ENCODE measurements at places on chromosomes 6 and 20. TPM values are rescaled to one million over a fixed set of nuclear protein-coding genes. Genes with fewer than 3 reads are reported as not detected.
A peak's percentile ranks its signal among the peaks of the same experiment; 100 is the strongest.

Gene TP53TG5
- total RNA-seq = not detected

GRCh38 chr20:38859070-38859690 lies 53.7 kb downstream of the PPP1R16B start:
- no peaks in the 10 kb centered on the region for H3K36me3 ChIP-seq
- no peak overlapping the region for H3K27ac ChIP-seq
- peaks cover 6% of the 10 kb centered on the region for H3K27me3 ChIP-seq
- H3K4me3 ChIP-seq = no peak overlapping the region

Gene GPR6
- not detected for total RNA-seq

DNA sequence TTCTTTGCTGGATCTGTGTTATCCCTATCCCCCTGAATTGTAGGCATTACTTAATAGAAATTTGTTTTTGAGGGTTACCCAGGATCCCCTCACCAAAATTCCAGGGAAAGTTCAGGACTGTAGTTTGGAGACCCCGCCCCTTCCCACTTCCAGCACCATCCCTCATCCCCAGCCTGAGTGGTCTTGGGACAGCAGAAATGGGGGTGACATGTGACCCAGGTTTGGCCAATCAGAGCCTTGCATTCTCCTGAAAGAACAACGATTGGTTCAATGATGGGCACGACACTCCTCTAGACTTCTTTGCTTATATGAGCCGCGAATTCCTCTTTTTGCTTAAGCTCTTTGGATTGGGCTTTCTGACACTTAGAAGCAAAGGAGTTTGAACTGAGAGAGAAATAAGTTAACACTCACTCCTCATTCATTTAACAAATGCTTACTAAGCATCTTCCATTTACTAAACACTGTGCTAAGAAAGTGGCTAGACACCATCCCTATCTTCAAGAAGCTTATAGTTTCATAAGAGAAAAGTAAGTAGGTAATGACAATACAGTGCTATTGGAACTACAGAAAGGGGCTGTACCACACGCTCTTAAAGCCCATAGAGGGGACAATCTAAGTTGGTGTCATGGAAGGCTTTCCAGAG lies 24.9 kb upstream of the PAQR8 start:
- no peak for DNase-seq
- no peaks in the 10 kb centered on the region for H3K4me1 ChIP-seq
- no peak overlapping the region for H3K27ac ChIP-seq
- no peaks in the 10 kb centered on the region for H3K36me3 ChIP-seq
- H3K4me3 ChIP-seq = no peak overlapping the region
- H3K27me3 ChIP-seq = no peaks in the 10 kb centered on the region

GRCh38 chr6:25889877-25890853 lies 16.1 kb upstream of the SLC17A3 start:
- no peaks in the 10 kb centered on the region for H3K27me3 ChIP-seq
- no peak overlapping the region for H3K4me3 ChIP-seq
- peak; percentile 44 for DNase-seq
- H3K27ac ChIP-seq = no peak overlapping the region
- no peaks in the 10 kb centered on the region for H3K36me3 ChIP-seq

Gene RNF144B
- 5.8 TPM for total RNA-seq

DNA sequence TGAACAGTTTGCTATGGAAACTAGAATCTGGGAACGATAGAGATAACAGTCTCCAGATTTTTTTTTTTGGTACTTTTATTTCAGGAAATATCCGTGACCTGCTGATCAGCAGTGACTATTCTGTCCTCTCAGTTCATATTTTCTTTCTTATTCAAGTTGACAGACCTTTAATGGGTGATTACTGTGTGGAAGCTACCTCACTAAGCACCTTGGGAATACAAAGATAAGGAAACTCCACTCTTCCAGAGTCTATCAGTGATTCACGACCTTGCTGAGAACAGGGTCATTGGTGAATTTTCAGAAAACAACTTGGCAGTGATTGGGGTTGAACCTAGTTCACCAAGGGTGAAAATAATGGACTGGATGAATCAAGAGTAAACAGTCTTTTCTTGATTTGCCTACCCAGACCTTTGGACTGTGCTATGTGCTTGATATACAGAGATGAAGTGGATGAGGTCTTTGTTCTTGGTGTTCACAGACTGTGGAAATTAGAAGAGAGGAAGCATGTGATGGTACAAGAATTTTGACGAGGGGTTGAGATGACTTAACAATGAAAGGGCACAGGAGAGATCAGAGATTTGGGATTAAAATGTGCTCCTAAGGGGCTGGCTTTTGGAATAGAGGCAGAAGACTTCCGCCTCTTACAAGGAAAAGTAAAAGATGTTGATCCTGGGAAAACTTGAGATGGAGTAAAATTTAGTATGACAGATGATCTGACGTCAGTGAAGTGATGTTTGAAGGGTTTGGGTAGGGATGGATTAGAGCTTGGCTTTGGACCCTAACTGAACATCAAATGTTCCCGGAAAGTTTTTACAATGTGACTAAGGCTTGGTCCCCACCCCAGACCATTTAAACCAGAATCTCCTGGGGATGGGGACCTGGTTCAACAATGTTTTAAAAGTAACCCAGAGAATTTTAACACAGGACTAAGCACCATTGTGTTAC lies 1.2 kb downstream of the KAT14 start:
- H3K27me3 ChIP-seq = no peaks in the 10 kb centered on the region
- DNase-seq = no peak
- peak overlapping the region; percentile 79 for H3K27ac ChIP-seq
- H3K36me3 ChIP-seq = peaks cover 12% of the 10 kb centered on the region
- H3K4me3 ChIP-seq = peak overlapping the region; percentile 90

Gene PSORS1C1
- total RNA-seq = 2.2 TPM

GRCh38 chr6:95599706-95600105 lies 22.4 kb downstream of the MANEA start:
- H3K36me3 ChIP-seq = no peaks in the 10 kb centered on the region
- H3K4me3 ChIP-seq = peak overlapping the region; percentile 13
- DNase-seq = no peak
- H3K27me3 ChIP-seq = no peaks in the 10 kb centered on the region
- H3K4me1 ChIP-seq = no peaks in the 10 kb centered on the region
- no peak overlapping the region for H3K27ac ChIP-seq

Gene WFDC10A
- not detected for total RNA-seq

DNA sequence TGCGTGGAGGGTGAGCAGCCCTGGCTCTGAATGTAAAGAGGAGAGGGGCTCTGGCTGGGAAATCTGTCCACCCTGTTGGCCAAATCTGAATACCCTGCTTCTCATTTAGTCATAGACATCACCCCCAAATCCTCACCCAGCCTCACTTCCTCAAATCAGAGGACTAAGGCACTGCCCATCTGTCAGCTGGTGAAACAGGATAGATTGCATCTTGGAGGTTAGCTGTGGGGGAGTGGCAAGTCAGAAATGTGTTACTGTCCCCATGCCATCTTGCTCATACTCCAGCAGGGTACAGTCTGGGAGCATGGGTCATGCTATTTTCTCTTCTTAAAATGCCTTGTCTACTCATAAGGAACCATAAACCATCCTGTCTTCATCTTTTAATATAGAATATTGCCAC lies 9.5 kb upstream of the DTNBP1 start:
- H3K4me3 ChIP-seq = no peak overlapping the region
- DNase-seq = no peak
- H3K27me3 ChIP-seq = peaks cover 46% of the 10 kb centered on the region
- no peaks in the 10 kb centered on the region for H3K36me3 ChIP-seq
- no peaks in the 10 kb centered on the region for H3K4me1 ChIP-seq
